ENCODE measurements at places on chromosomes 4 and X. TPM values are rescaled to one million over a fixed set of nuclear protein-coding genes. Genes with fewer than 3 reads are reported as not detected.
A peak's percentile ranks its signal among the peaks of the same experiment; 100 is the strongest.

ARL9 gene
- 0.32 TPM for total RNA-seq

ANKRD37 gene
- 3.0 TPM for total RNA-seq

SYNPO2 gene
- total RNA-seq = 194 TPM

DMRTC1 gene
- total RNA-seq = not detected

TSPAN7 gene
- not detected for total RNA-seq

TKTL2 gene
- total RNA-seq = under 0.01 TPM

RRH gene
- total RNA-seq = not detected

- no peak for DNase-seq
These were observed 30.1 kb downstream of the ZRSR2 start for GRCh38 chrX:15820106-15821073.

DNA sequence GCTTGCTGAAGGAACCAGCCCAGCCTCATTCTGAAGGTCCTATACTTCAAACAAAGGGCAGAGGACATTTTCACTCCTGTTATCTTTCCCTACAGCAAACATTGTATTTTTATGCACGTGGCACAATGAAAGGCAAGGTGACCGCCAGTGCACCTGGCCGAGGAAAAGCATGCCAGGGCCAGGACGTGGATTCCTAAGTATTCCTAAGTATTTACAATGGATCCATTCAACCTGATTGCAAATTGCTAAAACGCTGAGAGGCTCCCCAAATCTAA lies 127.9 kb upstream of the FTHL17 start:
- no peak for DNase-seq

DNA sequence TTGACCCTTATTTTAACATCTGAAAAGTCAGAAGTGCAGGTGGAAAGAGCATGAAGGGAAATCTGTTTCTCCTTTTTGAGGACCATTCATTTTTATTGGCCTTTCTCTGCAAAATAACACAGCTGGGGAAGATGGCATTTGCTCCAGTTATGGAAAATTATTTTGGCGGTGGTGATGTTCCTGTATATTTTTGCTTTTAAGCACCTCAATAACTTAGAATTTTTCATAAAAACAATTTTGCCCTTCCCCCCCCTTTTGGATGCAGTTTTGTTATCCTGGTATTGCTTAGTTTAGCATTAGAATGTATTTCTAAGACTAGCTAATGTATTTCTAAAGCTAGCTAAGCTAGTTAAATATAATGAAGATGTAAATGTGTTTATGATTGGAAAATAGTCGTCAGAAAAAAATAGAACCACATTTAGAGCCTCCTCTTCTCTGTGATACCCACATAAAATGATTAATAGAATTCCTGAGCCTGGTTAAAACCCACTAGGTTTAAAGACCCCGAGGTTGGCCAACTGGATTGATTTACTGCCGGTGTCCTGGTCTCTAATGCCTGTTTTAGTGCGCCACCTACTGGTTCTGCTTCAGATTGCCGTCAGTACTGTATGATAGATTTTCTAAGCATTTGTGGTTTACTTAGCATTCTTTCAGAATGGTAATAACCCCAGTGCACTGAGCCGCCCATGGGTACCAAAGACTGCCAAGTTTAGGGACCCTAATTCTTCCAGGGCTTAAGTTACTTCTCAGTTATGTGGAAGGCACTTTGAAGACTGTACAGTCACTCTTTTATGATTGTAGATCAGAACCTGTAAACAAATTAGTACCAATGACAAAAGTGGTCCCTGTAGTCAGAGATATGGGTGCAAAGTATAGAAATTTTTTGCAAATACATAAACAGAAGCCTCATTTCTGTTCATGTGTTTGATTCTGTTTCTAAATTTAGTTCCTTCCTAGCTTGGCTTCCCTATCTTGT lies 11.4 kb downstream of the KLF3 start:
- DNase-seq = peak; percentile 89

DNA sequence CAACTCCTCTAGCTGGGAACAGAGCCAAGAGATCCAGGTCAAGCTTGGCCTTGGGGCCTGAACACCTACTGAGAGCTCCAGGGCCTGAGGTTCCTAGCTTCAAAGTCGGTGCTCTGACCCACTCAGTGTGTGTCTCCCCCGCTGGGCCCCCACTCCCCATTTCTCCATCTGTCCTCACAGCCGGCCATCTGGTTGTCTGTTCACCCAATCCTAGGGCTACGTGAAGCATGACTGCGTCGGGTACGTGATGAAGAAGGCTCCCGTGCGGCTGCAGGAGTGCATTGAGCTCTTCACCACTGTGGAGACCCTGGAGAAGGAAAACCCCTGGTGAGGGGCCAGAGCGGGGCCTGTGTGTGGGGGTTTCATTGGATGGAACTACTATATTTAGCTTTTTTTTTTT lies 12.3 kb downstream of the USP11 start:
- no peak for DNase-seq

- DNase-seq = no peak
These were observed 616 bp upstream of the KLHL34 start for GRCh38 chrX:21658746-21659145.

DNA sequence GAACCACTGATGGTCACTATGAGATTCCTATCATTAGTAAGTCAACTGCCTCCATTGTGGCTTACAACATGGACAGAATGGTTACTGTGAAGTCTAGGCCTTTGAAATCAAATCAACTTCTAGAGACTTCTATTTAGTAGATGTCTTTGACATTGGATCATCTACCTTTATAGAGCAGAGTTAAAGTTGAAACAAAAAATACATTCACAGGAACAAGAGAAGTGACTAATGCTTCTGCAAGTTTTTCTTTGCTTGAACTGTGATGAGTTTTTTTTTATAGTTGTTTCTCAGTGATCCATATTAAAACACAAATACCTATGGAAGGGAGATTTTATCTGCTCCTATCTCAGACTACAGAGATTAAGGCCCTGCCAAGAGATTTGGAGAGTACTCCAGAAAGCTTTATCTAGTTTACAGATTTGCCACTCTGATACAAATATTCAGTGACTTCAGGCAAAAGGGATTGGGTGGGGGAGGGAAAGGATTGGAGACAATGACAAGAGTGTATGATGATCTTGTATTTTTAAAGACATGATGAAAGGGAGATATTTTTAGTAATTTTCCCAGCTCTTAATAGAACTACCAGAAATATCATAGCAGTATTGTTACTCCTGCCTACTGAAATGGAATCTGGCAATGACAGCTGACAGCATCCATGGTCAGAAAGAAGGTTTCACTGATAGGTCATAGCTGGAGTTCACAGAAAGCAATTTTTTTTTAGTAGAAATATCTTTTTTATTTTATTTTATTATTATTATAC lies 16.0 kb upstream of the EPGN start:
- DNase-seq = no peak

DNA sequence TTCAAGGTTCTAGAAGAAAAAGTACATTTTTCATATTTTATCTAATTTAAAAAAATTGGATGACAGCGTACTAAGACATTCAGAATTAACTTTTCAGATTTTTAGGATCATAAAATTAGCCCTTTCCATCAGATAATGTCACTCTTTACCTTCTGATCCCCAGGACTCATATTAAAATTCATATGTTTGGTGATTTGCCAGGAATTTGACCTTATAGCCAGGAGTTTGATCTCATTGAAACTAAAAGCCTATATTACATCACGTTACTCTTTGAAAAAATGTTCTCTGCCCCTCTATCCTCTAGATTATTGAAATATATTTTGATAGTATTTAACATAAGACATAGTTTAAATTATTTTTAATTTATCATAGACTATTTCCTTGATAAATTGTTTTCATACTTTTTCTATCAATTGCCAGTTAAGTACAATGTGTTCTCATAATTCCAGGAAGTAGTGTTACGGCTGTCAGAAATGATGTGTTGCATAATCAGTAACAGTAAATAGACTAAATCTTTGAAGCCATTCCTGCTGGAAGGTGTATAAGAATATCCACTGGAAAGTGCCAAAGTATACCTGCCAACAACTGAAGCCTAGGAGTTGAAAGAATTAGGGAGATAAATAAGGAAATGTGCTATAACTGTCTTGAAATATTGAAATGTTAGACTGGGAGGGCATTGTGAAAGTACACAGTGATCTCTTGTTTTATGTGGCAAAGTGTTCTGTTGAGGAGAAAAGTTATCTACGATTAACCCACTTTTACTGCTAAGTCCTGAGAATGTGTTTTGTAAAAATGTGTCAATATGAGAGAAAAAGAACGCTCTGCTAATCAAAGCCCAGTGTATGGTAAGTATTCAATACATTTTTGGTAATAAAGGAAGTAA lies 32.9 kb upstream of the PDGFC start:
- DNase-seq = peak; percentile 50

DNA sequence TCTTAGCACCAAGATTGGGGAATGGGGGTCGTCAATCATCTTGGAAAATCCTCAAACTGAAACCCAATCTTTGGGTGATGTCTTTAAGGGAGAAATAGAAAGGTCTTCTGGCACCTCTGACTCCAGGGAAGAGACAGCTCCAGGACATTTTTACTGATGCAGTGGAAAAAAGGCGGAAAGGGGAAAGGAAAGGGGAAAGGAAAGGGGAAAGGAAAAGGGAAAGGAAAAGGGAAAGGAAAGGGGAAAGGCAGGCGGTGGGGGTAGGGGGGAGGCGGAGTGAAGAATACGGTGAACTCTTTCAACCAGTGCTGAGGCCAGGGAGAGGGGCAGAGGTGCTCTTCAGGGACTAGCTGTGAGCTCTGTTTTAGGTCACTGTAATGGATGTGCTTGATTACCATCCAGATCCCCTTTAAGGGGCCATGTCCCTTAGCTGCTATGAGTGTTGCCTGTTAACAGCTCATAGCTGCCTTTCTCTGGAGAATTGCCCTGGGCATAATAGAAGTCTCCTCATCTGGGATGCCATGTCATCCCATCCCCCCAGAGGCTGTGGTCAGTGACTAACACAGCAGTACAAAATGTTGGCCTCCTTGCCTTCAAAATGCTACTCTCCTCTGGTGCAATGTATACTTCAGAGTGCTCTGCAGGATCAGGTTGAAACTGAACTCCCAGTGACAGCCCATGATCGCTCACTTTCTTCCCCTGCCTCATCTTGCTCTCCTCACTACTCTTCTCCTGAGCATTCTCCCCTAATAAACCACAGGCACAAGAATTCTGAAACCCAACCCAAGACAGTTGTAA lies 92.4 kb upstream of the AP1S2 start:
- DNase-seq = peak; percentile 45

DNA sequence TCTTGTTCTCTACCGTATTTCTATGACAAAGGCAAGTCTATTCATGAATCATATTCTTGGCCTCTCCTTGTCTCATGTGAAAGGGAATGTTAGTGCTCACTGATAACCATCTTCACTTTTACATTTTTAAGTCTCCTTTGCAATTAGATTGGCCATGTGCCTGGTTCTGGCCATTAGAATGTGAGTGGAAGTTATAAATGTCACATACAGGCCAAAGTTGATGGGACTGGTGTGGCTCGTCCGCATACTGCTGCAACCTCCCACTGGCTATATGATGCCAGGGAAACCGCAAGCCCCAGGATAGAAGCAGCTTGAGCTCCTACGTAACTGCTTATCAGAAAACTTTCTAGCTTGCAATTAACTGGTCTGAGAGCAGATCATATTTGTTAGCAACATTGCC lies 86.1 kb downstream of the MAGEC1 start:
- peak; percentile 18 for DNase-seq

DNA sequence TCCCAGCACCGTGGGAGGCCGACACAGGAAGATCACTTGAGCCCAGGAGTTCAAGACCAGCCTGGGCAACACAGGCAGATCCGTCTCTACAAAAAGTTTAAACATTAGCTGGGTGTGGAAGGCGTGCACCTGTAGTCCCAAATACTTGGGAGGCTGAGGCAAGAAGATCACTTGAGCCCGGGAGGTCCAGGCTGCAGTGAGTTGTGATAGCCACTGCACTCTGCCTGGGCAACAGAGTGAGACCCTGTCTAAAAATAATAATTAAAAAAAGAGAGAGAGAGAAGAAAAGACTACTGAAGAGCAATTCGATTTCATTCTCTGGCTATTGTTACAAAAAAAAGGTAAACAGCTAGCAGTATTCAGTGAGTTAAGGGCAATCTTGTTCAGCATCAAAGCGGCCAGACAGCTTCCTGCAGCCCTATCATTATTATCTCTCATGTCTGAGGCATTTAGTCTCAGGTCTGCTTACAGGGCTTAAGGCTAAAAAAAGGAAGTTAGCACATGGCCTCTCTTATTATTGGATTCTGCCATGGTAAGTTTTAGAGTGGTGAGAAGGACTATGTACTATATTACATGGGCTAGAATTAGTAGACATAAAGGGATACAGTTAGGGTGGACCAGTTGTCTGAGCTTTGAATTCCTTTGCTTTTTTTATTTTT lies 37.9 kb downstream of the ARHGEF6 start:
- DNase-seq = no peak

DNA sequence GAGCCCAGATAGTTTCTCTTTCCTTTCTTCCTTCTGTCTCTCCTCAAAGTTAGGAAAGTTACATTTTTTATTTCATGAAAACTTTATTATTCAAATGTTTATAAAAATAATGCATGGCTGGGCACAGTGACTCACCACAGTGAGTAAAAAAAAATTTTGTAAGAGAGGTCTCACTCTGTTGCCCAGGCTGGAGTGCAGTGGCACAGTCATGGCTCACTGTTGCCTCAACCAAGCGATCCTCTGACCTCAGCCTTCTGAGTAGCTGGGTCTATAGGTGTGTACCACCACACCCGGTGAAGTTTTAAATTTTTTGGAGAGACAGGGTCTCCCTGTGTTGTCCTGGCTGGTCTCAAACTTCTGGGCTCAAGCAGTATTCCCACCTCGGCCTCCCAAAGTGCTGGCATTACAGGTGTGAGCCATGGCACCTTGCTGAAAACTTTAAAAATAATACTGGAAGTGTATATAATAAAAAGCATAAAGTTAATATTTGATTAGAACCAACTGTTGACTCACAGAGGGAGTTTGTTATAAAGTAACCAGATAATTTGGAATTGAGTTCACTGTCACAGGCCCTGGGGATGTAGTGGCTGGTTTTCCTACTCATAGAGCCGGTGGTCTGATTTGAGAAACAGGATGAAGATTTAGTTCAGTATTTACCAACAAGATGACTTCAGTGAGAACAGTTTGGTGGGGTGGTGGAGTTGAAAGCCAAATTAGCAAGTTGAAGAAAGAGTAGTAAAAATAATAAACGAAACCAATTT lies 18.0 kb downstream of the CMC4 start:
- no peak for DNase-seq

- no peak for DNase-seq
These were observed 44.8 kb downstream of the ABLIM2 start for GRCh38 chr4:8113611-8114377.

DNA sequence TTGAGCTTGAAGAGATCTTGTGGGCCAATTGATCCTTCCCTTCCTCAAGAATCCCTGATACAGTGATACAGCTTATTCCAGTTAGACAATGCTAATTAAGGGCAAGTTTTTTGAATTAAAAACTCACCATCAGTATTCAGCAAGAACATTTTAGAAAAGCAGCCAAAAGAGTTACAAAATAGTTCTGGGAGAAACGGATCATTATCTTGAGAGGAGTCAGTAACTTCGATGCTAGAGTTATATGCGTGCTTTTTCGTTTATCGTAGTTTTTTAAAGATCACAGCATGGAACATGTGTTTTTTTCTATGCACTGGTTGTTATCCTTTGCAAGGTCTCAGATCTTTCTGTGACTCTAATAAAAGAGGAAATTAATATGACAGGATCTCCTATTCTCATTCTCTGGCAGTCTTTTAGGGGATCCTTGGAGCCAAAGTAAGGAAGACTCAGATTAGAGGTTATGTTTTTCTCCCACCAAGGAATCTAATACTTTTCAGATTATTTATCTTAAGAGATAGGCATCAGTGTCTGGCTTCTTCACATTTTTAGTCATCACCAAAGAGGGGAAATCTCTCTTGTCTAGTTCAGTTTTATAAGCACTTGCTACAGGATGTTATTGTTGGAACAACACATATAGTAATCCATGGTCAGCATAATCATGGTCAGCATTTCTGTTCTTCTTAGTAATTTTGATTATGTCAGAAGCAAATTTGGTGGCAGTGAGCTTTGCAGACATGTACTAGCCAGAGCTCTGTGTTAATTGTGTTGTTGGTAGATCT lies 109.7 kb downstream of the PDLIM5 start:
- DNase-seq = peak; percentile 84

GRCh38 chr4:19380600-19380999 lies 871.1 kb upstream of the SLIT2 start:
- peak; percentile 28 for DNase-seq

Measured in fibroblast of villous mesenchyme (primary cell).